ENCODE measurements at places on chromosomes 4 and X. TPM values are rescaled to one million over a fixed set of nuclear protein-coding genes. Genes with fewer than 3 reads are reported as not detected.

- DNase-seq: no peak
These were observed 259.0 kb upstream of the TRPC5 start for GRCh38 chrX:112341598-112341997.

DNA sequence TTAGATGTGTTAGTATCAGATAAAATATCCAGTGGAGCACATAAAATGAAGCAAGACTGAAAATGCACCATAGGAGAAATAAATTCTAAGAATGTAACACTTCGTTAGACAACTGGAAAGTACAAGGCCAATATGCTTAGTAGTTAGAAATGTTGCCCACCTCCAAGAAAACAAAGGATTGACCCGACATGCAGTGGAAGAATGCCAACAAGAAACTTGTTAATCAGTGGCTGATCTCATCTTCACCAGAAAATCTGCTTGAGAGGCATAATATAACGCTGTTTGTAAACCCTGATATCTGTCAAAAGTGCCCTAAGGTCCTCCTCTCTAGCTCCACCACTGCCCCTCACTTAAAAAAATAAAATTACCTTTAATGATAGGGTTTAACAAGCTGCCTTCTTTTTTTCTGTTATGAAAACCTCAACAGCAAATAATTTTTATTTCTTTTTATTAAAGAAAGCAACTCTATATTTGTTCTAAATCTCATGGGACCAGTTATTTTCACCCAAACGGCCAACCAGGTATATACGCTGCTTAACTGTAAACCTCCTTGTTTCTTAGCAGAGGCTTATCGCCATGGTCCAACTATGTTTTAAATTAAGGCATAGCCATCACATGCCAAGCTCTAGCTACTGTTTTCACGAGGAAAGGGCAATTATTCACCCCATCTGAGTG, 1.8 kb downstream of the RASGEF1B start:
- DNase-seq: no peak

DNA sequence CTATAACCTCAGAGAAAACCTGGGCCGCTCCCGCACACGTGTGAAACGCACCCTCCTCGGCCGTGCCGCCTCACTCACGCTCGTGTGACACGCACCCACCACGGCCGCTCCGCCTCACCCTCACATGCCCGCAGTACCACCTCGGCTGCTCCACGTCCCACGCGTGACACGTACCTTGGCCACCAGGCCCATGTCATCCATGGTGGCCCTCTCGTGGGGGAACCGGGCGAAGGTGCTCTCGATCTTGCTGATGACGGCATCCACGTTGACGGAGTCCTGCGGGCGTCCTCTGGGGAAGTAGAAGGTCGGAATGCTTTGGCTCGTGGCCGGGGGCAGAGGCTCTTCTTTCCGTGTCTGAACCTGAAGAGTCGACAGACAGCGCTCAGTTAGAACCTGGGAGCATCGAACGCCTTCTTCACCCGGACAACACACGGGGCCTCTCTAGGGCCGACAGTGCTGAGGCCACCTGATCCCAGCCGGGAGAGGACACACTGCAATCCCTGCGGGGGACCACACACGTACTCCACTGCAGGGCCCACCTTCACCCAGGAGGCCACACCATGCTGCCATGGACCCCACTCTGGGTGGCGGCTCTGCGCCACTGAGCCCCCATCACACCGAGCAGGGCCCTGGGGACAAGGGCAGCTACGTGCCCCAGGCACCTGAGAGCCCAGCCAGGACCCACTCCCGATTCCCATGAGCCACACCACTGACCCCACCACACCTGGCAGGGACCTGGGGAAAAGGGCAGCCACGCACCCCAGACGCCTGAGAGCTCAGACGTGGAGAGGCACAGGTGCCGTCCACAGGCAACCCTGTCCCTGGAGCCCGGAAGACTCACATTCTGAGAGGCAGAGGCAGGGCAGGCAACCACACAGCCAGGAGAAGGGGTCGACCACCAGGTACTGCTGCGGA, 25.2 kb downstream of the PPP2R3B start:
- DNase-seq: no peak

GRCh38 chr4:119139311-119139710, 3.7 kb downstream of the MYOZ2 start:
- no peak for DNase-seq

GRCh38 chrX:40176351-40177116, 78.8 kb upstream of the BCOR start:
- DNase-seq: no peak

The IGFBP7 gene
- 463 TPM for polyA plus RNA-seq

The CXCL3 gene
- polyA plus RNA-seq: 0.15 TPM

The CLIC2 gene
- 3.3 TPM for polyA plus RNA-seq
